Endothelial cell of umbilical vein (primary cell): ENCODE measurements at places on chromosomes 11 and 22. TPM values are rescaled to one million over a fixed set of nuclear protein-coding genes. Genes with fewer than 3 reads are reported as not detected.

RAB3IL1 gene
- total RNA-seq, result 1.2 and 3.6 TPM in 2 replicates

PLAAT3 gene
- total RNA-seq, result 22.8 and 24.2 TPM in 2 replicates

OR56B4 gene
- not detected in 2 replicates for total RNA-seq

- H3K27ac ChIP-seq, result no peak overlapping the region
- DNase-seq, result no peak
- no peak overlapping the region for H3K4me3 ChIP-seq
- H3K36me3 ChIP-seq, result no peaks in the 10 kb centered on the region
Measured at GRCh38 chr11:70014291-70014690, 63.8 kb upstream of the ANO1 start.

DNA sequence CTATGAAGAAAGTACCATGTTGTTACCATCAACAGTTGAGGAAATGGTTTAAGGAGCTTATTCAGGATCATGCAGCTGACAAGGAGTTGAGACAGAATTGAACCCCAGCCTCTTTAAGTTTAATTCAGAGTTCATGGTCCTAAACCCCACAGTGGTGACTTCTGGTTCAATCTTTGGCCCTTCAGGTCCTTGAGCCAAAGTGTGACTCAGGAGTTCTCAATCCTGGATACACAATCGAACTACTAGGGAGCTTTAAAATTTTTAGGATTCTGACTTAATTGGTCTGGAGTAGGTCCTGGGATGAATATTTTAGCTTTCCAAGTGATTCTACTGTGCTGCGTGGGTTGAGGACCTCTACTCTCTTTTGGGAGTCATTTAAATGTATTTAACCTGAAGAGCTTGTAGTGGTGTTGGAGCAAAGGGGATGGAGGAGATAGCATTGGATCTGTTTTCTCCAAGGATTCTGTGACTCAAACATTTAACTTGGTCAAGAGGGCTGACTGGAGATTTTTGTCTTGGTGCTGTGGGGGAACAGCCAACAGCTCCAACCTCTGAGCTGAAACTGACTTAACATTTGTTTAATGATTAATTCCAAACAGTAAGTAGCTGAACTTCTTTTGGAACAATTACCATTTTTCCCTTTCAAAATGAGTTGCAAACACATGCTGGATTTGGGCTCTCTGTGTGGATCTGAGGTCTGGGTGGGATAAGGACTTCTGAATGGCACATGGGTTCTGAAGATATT is 80.1 kb downstream of the INSC start:
- H3K27ac ChIP-seq, result no peak overlapping the region
- DNase-seq, result no peak
- H3K4me1 ChIP-seq, result no peaks in the 10 kb centered on the region
- H3K36me3 ChIP-seq, result no peaks in the 10 kb centered on the region
- H3K27me3 ChIP-seq, result no peaks in the 10 kb centered on the region

GRCh38 chr11:16912692-16913111 is 101.5 kb downstream of the PLEKHA7 start:
- no peak for DNase-seq
- H3K4me3 ChIP-seq, result no peak overlapping the region
- no peaks in the 10 kb centered on the region for H3K27me3 ChIP-seq
- H3K27ac ChIP-seq, result no peak overlapping the region

DEUP1 gene
- total RNA-seq, result not detected in 2 replicates

- no peak overlapping the region for H3K4me3 ChIP-seq
- DNase-seq, result no peak
- no peak overlapping the region for H3K27ac ChIP-seq
- no peaks in the 10 kb centered on the region for H3K36me3 ChIP-seq
- H3K27me3 ChIP-seq, result no peaks in the 10 kb centered on the region
Measured at GRCh38 chr11:127193950-127194349, 193.4 kb upstream of the KIRREL3 start.

- no peaks in the 10 kb centered on the region for H3K4me1 ChIP-seq
- DNase-seq, result no peak
- H3K27me3 ChIP-seq, result no peaks in the 10 kb centered on the region
Measured at GRCh38 chr11:2580571-2581001, 119.2 kb downstream of the KCNQ1OT1 start.

OR8D4 gene
- not detected in 2 replicates for total RNA-seq

DNA sequence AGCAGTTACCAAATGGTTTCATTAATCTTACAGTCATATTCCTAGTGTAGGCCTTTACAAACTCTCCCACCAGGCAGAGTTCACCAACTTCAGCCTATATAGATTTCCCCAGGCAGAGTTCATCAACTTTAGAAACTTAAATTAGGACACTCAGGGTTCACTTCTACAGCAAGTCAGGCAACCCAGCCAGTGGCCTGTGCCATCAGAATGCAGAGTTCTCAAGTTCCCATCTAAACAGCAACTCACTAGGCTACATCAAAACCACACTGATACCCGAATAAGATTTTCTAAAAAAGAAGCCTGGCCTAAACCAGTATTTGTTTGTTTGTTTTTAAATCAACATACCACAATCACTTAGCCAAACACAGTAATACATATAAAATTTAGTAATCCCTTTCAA is 33.7 kb downstream of the PICALM start:
- H3K4me1 ChIP-seq, result peaks cover 9% of the 10 kb centered on the region
- no peaks in the 10 kb centered on the region for H3K27me3 ChIP-seq

PARVA gene
- 99.8 and 104 TPM in 2 replicates for total RNA-seq
